ENCODE measurements at places on chromosomes 7 and 10.

DNA sequence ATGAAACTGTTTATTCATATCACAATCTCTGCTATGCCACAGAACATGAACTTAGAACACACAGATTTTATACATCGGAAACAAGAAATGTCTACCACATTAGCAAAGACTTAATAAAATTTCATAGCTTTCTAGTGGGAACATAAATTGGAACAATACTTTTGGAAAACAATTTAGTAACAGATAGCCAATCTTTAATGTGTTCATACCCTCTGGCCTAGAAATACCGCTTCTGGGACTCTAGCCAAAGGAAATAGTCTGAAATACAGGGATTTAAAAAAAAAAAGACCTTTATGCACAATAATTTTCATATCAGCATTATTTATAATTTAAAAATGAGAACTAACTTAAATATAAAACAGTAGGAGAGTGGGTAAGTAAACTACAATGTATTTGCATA lies 168.5 kb downstream of the PLXNA4 start:
- DNase-seq = no peak

- no peak for DNase-seq
These were observed 15.8 kb downstream of the MET start for GRCh38 chr7:116687801-116688201.

DNA sequence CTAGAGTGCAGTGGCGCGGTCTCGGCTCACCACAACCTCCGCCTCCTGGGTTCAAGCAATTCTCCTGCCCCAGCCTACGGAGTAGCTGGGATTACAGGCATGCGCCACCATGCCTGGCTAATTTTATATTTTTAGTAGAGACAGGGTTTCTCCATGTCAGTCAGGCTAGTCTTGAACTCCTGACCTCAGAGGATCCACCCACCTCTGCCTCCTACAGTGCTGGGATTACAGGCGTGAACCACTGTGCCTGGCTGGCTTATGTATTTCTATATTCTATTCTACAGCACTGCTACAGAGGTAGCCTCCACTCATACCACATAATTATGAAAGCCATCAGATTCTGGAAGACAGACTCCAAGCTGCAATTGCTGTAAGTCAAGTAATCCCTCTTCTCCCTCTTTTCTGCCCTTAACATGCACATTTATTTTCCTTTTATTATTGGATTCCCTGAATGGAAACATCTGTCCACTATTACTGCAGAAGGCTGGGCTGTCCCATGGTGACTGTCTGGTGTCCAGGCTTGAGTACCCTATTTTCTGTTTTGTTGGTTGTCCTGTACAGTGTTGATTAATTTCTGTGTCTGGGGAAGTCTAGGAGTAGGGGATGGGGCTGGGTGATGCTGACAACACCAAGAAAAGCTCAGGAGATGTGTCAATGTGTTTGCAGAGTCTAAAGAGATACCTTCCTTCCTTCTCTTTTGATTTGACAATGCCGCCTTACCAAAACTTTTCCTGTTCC lies 5.8 kb upstream of the ZNF487 start:
- no peak for DNase-seq

- DNase-seq = no peak
These were observed 19.2 kb upstream of the DDC start for GRCh38 chr7:50584386-50584785.

DNA sequence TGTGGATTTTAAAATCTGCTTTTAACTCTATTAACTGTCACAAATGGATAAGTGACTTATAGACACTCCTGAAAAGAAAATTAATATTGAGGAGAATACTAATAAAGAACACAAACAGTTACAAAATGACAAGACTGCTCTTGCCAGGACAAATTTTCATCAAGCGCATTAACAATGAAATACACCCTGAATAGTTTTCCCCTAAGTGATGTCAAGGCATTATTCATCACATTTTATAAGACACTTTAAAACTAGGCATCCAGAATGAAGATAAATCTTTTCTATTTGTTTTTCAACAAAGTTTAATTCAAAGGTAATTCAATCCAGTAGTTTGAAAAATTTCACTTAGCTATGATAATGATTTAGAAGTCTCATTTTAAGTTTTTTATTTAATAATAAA lies 110.5 kb upstream of the SEC61G start:
- no peak for DNase-seq

- no peak for DNase-seq
These were observed 2.4 kb downstream of the GATA3 start for GRCh38 chr10:8056871-8057331.

DNA sequence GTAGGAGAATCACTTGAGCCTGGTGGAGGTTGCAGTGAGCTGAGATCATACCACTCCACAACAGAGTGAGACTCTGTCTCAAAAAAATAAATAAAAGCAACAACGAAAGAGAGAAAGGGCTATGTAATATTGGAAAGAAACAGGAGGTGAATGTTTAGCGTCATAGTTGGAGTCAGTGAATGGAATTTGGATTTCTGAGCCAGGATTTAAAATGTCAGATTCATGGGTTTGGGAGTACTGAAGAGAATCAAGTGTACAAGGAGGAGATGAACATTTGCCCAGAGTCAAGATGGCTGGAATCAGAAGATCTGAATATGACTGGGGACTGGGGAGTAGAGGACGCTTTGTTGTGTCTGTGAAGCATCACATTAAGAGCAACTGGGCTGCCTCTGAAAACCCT lies 366.4 kb downstream of the GALNT17 start:
- DNase-seq = no peak

DNA sequence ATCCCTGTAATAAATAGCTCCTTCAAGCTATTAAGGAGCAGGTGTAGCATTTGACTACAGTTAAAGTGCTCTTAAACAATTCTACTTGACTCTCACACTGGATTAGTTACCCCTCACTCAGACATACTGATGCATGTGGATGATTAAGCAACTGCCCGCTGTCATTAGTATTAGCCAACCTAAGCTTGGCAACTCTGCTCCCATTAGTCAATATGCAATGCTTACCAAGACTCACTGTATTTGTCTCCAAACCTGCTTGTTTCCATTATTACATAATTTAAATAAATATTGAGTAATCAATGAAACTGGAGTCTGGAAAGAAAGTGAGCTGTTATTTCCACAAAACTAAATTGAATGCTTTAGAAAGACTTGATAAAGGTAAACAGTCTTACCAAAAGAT lies 144.0 kb upstream of the ASAH2 start:
- peak; percentile 38 for DNase-seq

DNA sequence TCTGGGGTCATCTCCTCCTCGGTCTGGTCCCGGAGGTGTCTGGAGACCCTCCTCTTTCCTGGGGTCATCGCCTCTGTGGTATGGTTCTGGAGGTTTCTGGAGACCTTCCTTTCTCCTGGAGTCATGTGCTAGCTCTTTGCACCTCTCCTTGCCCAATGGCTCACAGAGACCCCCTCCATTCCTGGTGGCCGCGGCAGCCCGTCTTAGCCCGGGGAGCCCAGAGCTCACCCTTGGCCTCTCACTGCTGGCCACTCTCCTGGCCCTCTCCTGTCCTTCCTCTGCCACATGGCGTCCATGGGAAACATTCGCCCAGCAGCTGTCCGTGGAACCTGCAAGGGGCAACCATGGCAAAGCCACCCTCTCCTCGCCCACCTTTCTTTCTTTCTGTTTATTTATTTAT lies 20.2 kb upstream of the FOXL3 start:
- no peak for DNase-seq

GRCh38 chr7:16040346-16040745 lies 353.9 kb upstream of the MEOX2 start:
- DNase-seq = no peak

GRCh38 chr7:86951895-86952294 lies 107.6 kb downstream of the ELAPOR2 start:
- DNase-seq = no peak

GRCh38 chr10:48523212-48523819 lies 81.6 kb downstream of the ARHGAP22 start:
- peak; percentile 76 for DNase-seq

DNA sequence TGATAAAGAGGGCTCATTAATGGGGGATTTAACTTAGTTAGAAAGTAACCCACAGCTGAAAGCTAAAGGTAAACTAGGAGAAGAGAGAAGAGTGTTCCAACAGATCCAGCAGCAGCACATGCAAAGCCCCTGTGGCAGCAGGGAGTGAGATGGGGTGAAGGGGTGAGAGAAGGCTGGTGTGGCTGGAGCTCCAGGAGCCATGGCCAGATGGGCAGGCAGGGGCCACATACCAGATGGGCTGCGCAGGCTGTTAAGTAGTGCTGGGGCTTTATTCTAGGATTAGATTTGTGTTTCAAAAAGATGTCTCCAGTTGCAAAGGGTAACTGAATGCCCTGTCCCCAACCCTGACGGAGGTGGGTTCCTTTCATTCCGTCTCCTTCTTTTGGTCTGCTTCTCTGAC lies 33.2 kb downstream of the HIF1AN start:
- DNase-seq = no peak

- DNase-seq = no peak
These were observed 16.0 kb downstream of the LGI1 start for GRCh38 chr10:93773705-93774104.

GRCh38 chr7:81584667-81585066 lies 185.2 kb downstream of the HGF start:
- no peak for DNase-seq

DNA sequence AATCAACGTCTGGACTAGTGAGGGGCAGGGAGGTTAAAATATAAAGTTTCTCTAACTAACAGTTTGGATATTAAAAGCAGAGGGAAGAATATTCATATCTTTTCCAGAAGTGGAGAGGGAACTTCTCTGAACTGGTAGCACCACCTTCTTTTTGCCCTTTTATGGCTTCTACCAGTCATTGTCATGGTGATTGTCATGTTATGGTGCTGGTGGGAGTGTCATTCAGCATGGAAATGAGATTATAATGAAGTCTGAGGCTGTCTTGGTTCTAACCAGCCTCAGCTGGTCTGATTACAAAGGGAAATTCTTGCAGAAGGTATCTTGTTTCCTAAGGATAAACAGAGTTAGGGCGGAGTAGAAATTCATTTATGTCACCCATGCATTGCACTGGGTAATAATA lies 523.8 kb downstream of the ZWINT start:
- no peak for DNase-seq

GRCh38 chr10:28947171-28947570 lies 269.9 kb downstream of the BAMBI start:
- no peak for DNase-seq

- DNase-seq = no peak
These were observed 174.4 kb upstream of the ADARB2 start for GRCh38 chr10:1911771-1912170.

DNA sequence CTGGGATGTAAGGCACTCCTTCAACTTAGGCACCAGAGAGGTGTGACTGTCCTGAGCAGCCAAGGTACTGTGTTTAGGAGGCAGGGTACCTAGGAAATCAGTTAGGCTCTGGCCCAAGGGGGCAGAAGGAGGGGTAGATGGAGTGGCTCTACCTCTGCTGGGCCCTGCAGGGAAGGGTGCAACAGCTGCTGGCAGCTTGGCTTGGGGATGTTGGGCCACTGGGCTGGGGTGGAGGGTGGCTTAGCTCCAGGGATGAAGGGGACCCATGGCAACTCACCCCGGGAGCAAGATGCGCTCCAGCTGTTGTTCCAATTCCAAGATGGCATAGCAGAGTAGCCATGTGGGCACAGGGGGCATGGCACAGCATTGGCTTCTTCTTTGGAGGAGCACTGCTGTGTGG lies 42.1 kb downstream of the NEURL1 start:
- no peak for DNase-seq

DNA sequence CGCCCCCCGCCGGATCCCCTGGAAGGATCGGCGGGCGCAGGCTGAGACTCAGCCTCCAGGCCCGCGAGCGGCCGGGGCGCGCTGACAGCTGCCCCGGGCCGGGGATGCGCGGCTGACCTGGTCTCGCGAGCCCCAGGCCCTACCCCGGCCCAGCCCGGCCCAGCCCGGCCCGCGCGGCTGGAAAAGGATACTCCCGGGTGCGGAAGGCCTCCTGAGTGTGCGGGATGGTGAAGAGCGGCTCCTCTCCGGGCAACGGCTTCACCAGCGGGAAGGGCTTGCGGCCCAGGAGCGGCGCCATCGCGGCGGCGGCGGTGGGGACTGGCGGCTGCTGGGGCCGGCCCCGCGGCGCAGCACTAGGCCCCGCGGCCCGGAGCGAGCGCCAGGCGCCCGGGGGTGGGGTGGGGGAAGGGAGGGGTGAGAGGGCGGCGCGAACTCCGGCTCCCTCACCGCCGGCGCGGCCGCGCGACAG lies 423 bp downstream of the BAZ1B start:
- no peak for DNase-seq

GRCh38 chr7:85703251-85704010 lies 516.6 kb upstream of the SEMA3D start:
- DNase-seq = no peak

DNA sequence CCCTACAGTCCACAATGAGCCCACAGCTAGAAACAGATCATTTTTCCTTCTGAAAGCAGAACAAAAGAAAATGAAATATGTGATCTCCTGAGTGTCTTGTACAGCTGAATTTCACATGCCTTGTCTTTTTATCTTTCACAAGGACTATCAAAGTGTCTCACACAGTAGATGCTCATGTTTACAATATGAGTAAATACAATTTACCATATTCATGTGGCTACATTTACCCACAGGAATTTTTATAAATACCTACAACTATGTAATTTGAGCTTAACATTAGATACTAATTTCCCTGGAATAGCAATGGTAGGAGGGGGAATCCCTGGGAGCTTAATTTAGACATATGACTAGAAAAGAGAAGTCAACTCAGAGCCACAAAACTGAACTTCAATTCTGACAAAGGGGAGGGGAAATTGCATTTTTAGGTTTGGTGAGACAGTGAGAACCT lies 186.2 kb downstream of the MACC1 start:
- DNase-seq = peak; percentile 61

DNA sequence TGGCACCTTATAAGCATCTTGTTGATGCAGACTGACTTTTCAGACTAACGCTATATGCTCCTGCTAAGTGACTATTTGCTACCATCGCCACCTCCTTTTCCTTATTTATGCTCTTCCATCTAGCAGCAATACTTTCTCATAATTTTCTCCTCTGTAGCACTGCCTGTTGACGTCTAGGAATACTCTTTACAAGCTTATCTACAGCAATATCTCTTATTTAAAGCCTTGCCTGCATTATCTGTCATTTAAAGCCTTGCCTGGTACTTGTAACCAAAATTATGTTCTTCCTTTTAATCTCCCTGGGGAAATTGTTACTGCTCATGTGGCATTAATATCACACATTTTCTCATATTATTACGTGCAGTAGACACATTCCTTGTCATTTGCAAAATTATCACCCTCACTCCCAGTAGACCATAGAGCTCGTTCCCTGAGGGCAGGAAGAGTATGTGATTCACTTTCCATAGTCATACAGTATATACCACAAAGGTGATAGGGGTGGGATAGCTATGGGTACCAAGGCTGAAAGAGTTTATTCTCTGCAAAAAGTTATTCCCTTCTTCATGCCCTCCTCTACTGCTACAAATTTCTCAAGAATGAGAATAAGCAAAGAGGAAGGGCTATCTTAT lies 359.7 kb upstream of the PCDH15 start:
- DNase-seq = no peak

- peak; percentile 46 for DNase-seq
These were observed 330.4 kb upstream of the SEMA3A start for GRCh38 chr7:84524714-84525694.

DNA sequence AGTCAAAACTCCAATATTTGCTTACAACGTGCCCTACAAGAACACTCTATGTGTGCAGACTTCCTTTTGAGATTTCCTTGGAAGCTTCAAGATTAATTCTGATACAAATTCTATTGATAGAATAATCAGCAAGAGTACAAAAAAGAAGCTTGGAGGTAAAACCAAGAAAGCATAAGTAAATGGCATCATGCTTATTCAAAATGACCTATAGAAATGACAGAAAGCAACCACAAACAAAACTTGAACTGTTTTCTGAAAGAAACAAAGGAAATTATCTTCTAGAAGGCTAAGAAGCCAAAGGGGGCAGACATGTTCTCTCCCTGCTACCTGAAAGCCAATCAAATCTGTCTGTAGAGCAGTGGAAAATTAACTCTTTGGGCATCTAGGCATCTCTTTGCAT lies 73.0 kb downstream of the CTNNA3 start:
- DNase-seq = no peak
